Activated naive CD4-positive, alpha-beta T cell (primary cell): ENCODE measurements at places on chromosomes 6 and 20.
A peak's percentile ranks its signal among the peaks of the same experiment; 100 is the strongest.

DNA sequence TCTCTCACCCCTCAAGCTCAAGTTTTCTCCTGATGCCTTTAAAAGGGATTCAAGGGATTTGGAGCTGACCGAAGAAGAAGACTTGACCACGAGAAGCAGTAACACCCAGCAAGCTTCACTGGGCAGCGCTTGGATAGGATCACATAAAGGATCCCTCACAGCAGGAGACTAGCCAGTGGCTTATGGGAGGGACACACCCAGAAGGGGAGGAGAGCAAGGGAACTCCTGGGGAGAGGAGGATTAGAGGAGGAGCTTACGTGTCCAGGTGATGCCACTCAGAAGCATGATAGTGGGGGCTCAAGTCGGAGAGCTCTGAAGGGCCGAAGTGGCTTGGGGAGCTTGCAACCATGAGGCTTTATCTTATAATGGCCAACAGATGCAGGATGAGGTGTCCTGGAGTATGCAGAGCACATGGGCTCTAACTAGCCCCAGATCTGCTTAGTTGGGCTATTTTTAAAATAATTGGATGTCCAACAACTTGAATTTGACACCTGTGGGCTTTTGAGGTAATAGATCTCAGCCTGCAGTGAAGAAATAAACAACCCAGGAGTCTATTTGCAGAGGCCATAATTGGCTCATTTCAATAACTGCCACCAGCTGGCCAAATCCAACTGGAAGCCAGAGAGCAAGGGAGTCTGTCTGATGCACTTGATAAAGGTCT is 137.9 kb upstream of the EXOC2 start:
- no peak for DNase-seq

DNA sequence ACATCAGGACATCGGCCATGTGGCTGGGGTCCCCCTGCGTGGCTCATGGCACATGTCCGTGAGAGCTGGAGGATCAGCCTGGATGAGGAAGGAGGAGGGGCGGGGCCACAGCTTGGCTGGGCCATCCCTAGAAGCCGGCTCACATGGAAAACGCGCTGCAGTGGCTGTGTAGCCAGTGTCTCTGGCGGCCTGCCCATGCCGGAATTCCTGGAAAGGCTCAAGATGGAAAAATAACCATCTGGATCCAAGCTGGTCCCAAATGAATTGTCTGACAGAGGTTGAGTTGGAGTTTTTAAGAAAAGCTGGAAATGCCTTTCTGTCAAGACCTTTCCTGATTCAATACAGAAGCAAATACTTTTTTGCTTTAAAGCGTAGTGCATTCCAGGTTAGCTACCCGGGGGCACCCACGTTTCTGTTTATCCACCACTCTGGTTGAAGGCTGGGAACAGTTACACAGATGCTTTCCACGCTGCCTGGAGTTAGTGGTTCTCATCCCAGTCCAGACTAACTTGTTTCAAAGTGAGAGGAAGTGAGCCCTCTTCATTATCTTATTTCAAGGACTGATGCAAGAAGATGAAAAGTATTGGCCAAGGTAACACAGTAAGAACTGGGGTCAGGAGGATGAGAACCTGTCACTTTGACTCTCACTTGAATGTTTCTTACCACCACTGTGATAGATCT is 99.0 kb downstream of the GMPR start:
- no peak for DNase-seq

DNA sequence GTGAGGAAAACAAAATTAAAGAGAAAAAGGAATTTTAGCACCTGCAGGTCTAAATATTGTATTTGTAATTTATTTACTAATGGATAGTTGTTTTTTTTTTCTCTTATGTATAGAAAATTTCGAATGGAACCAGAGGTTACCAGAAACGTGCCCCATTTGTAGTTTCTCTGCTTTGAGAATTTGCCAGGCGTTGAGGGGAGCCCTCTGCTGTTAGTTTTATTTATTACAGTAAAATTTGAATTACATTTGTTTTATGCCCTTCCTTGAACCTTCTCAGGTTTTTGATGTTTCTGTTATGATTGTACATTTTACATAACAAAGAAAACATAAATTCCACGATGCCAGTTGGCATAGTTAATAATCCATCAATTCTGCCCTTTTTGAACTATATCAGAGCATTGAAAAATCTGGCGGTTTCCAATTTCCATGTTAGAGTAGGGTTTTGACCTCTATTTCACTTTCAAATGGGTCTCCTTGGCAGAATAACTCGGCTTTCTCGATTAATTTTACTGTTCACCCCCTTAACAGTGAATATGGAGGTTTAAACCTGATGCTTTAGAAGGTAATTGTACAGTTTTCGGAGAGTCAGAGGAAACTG is 35.1 kb upstream of the RFPL4B start:
- DNase-seq = no peak

DNA sequence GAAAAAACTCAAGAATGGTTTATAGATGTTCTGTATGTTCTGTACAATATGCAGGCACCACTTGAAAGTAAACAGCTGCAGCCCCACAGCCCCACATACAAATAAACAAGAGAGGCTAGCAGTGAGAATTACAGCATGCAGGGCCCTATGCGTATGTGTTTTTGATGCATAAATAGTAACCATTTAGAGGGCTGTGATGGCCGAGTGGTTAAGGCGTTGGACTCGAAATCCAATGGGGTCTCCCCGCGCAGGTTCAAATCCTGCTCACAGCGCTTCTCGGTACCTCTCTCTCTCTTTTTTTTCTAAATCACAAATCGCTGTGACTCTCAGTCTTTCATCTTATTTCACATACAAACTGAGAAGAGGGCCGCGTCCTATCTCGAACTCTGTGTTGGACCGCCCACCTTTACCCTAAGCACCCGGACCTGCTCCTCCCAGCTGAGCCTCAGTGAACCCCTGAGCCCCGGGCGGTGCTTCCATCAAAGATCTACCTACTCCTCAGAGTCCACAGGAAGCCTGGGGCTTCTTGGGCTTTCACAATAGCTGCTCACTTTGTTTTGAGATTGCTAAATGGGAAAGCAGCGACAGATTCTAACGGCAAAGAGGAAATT is 37.7 kb upstream of the PRSS16 start:
- no peak for DNase-seq

GRCh38 chr6:154550779-154551178 is 40.3 kb upstream of the CNKSR3 start:
- no peak for DNase-seq

DNA sequence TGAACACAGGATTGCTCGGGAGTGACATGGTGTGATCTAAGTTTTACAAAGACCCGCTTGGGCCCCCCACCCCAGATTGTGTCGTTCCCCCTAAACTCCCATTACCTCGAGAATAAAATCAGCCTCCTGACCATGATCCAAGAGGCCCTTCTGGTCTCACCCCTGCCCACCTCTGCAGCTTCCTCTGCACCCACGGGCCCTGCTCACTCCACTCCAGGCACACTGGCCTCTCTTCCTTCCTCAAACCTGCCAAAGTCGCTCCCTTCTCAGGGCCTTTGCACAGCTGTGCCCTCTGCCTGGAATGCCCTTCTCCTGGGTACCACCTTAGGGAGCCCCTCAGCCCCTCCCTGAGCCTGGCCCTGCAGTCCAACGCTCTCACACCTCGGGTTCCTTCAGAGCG is 17.9 kb downstream of the TGM2 start:
- DNase-seq = no peak

- no peak for DNase-seq
These were observed 58.0 kb upstream of the PREP start for GRCh38 chr6:105460860-105461259.

DNA sequence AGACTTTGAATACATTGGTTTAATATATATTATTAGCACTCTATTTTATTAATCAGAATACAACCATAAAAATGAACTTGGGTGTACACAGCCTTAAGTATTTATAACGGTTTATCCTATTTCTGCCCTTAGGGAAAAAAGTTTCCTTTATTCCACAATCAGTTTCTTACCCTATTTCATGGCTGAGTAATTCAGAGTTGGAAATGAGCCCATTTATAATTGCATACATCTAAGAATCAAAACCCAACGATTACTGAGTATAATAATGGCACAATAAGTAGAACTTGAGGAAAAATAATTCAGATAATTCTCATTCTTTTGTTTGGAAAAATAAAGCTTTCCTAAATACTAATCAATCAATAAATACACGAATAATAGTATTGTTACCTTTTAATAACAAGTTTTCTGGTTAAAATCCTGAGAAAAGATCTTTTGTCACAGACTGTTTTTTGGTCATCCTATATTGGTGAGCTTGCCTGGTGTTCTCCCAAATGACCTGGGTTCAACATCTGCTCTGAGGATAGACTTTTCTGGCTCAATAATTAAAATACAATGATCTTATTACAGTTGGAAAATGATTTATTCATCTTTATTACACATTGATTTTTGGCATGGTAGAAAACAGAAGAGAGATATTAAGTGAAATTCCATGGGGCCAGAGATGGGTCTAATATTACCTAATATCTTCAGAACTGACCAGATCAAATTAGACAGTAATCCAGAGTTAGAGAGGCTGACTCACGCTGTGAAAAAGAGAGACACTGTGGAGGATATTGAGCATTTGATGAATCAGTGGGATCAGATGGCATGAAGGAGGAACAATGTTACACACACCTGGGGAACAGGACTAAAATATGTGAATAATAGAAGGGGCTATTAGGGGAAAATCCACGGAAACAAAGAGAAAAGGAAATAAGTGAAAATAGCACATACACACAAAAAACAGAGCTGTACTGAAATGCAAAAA is 162.1 kb upstream of the TBX18 start:
- no peak for DNase-seq

DNA sequence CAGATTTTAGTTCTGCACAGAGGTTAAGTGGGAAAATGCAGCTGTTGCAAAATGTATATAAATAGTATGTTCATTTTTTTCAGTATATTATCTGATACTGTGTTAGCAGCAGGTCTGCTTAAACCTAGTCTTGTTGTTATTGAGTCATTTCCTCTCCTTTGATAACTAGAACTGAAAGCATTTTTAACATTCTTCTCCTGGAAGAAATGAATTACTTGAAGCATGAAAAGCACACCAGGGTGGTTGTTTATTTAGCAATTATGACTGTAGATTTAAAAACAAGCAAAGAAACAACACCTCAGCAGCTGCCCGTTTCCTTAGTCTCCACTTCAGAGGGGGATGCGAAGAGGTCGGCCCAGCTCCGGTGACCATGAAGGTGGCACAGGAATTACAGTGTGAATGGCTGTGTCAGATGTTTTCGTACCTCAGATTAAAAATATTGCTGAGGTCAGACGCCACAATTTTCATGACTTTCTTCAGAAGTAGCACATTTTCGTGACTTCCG is 53.5 kb downstream of the GOPC start:
- no peak for DNase-seq

DNA sequence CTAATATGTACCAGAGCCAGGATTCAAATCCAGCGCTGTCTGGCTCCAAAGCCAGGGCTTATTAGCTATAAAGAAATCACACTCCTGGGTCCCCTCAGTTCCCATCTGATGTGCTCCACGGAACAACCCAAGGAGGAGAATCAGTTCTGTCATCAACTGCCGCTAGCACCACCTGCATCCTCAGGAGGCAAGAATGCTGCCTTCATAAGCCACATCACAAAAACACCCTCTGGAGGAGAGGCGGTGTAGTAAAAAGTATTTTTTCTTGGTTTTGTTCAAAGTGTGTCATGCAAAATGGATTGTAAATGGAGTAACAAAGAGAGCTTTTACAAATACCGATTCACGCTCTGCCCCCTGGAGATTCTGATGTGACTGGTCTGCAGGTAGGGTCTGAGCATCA is 57.1 kb downstream of the TNFRSF21 start:
- DNase-seq = no peak

DNA sequence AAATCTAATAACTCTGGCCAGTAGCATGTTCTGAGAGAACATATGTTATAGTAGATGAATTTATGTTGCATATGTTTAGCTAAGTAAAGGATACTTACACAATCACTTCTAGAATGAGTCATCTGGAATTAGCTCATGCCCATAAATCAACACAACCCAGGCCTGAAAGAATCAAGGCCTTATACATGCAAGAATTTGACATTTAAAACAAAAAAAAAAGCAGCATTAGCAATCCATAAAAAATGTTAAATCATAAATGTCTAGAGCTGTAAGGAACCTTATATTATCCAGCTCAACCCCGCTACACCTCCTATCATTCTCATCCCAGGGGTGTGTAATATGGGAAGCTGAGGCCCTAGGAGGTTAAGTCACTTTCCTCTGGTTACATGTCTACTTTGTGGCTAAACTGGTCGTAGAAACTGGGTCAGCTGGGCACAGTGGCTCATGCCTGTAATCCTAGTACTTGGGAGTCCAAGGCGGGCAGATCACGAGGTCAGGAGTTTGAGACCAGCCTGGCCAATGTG is 105.2 kb upstream of the CARMIL1 start:
- DNase-seq = no peak

GRCh38 chr6:43724914-43725642 is 37.5 kb upstream of the MRPS18A start:
- DNase-seq = peak; percentile 32

DNA sequence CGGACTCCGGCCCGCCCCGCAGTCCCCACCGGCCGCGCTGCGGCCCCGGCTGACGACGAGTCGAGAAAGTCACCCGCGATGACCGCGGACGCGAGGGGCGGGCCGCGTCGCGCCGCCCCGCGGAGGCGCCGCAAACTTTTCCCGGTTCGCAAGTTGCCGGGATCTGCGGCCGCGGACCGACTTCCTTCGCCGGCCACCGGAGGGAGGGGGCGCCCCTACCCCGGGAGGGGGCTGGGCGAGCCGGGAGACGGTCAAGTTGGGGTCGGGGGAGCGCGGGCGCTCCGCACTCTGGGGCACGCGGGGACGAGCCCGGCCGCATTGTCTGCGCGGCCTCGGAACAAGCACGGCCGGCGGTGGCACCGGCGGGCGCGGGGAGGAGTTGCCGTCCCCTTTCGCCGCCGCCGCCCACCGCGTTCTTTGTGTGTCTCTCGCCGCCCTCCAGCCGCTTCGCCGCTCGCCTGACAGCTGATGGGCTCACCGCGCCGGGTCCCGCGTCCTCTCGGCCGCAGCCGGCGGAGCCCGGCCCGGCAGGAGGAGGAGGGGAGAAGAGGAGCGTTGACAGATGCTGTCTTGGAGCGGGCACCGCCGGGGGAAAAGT is 131.6 kb downstream of the OGFRL1 start:
- DNase-seq = no peak

DNA sequence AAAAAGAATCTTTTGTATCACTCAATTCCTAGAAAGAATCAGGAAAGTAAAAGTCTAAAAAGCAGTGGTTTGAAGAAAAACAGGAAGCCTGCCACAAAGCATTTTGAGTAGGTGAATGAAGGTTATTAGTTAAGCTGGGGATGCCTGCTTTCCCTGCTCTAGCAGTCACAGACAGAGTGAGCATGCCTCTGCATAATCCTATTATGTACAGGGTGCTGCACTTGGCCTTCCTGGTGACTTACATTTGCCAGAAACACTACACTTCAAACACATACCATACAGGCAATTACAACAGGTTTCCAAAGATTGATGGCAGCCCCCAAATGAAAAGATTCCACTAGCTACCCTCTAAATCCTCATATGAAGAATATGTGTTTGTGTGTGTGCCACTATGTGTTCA is 130.8 kb downstream of the TPBG start:
- DNase-seq = no peak

DNA sequence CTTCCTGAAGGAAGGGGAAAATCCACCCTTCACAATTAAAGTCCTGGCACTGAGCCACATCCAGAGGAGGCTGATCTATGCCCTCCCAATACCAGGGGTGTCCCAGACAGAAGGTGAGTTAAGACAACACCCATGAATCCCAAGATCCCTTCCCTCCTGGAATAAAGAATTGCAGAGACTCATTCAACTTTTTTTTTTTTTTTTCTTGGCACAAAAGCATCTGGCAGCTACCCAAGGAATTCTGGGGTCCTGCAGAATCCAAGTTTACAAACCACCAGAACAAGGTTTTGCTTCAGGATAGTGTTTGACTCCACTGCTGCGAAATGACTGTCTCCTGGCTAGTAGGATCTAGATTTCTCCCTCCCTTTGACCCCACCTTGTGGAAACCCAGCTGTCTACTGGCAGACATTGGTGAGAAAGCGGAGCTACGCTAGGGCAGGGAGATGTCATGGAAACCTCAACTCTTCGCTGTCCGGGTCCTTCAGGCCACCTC is 37.4 kb downstream of the JAG1 start:
- DNase-seq = no peak
